HFFc6 (cell line): ENCODE measurements at places on chromosomes 13 and 19. TPM values are rescaled to one million over a fixed set of nuclear protein-coding genes. Genes with fewer than 3 reads are reported as not detected.

DNA sequence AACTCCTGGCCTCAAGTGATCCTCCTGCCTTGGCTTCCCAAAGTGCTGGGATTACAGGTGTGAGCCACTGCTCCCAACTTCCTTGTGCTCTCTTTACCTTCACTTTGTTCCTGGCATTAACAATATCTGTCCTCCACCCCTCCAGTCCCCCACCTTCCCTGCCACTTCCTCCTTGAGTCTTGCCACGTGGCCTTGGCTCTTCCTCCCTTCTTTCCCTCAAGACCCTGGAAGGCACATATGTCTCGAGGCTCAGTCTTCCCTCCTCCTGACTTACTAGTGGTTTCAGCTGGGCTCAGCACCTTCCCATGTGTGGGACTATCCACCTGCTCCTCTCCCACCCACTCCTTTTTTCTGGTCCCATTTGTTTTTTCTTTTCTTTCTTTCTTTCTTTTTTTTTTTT is 70.6 kb downstream of the IER2 start:
- no peak for DNase-seq
- H3K27ac ChIP-seq, result no peak overlapping the region
- peaks cover 16% of the 10 kb centered on the region for H3K27me3 ChIP-seq
- H3K4me3 ChIP-seq, result no peak overlapping the region

DNA sequence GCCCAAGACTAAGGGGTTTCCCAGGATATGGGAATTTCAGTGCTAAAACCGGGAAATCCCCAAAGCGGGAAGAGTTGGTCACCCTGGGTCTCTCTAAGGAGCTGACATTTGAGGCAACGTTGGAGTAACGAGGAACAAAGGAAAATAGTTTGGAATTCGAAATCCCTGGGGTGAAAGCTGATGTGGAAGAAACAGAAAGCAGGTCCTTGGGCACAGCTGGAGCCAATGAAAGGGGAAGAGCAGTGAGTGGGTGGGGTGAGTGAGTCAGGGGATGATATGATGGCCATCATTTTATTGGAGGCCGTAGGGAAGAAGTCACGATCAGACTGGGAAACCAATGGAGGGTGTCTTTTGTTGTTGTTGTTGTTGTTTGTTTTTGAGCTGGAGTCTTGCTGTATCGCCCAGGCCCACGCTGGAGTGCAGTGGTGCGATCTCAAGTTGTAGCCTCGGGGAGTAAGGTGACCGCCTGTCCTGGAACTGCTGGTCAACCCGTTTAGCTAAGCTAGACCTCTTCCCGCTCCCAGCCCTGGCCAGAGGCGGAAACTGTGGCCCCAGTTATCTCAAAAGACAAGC is 3.4 kb upstream of the RFX2 start:
- H3K27ac ChIP-seq, result no peak overlapping the region
- no peak overlapping the region for H3K4me3 ChIP-seq
- H3K36me3 ChIP-seq, result no peaks in the 10 kb centered on the region
- no peak for DNase-seq
- peaks cover 16% of the 10 kb centered on the region for H3K4me1 ChIP-seq
- peaks cover 3% of the 10 kb centered on the region for H3K27me3 ChIP-seq

DNA sequence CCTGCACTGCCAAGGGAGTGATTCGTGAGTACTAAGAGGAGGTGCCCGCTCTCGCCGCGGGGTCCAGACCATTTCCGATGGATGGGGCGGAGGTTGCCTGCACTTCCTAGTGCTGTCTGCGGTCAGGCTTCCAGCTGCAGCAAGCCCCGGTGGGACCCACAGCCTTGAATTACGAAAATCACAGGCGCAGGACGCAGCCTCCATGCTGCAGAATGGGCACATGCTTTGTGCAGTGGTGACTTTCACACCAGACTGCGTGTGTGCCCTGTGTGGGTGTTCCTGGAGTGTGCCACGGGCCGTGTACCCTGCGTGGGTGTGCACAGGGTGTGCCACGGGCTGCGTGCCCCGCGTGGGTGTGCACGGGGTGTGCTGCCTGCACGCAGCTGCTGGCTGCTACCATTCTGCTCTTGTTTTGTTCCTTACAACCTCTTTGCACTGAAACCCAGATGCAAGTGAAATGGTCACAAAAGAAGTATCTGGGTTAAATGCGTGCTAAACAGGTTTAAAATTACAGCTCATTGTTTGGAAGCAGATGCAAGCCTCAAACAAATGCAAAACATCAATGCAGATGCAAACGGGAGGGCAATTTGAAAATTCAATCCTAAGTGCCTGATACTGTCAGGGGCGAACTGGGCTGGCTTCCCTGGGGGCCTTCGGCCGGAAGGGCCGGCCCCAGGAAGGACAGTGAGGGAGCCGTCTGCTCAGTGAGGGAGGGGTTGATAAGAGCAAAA is 221.2 kb upstream of the SOX1 start:
- no peaks in the 10 kb centered on the region for H3K36me3 ChIP-seq
- H3K4me3 ChIP-seq, result no peak overlapping the region
- no peak overlapping the region for H3K27ac ChIP-seq
- no peaks in the 10 kb centered on the region for H3K4me1 ChIP-seq
- H3K27me3 ChIP-seq, result no peaks in the 10 kb centered on the region; the same call in 1 of the 2 replicates
- no peak for DNase-seq

- peaks cover 36% of the 10 kb centered on the region for H3K36me3 ChIP-seq
- H3K4me3 ChIP-seq, result peak overlapping the region; percentile 20; the same call in 1 of the 2 replicates
- peaks cover 18% of the 10 kb centered on the region for H3K4me1 ChIP-seq
- peaks cover 12% of the 10 kb centered on the region for H3K27me3 ChIP-seq
- no peak overlapping the region; the same call in 1 of the 2 replicates for H3K27ac ChIP-seq
Observed at GRCh38 chr13:113848020-113848419, 15.9 kb downstream of the GAS6 start.

DNA sequence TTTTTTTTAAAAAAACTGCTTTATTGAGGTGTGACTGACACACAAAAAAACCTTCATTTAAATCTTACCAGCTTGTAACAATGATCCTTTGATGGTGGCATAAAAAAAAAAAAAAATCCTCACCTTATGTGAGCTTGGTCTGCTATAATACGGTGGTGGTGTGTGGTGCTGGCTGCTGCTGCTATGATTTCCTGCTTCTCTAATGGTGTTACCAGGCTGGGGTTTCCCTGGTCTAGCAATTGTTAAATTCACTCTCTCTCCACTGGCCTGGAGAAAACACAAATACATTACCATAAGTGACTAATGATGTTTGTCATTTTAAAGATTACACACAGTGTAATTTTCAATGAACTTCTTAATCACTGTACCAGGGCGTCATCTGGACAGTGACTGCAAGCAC is 60.6 kb downstream of the LNX2 start:
- no peak for DNase-seq
- H3K27ac ChIP-seq, result no peak overlapping the region
- H3K4me1 ChIP-seq, result no peaks in the 10 kb centered on the region
- no peaks in the 10 kb centered on the region for H3K27me3 ChIP-seq
- H3K4me3 ChIP-seq, result no peak overlapping the region

Gene CYP4F2
- total RNA-seq, result not detected in 3 replicates

Gene CGB8
- 0.42 to 3.7 TPM (median 0.72 TPM) in 3 replicates for total RNA-seq

Gene LGALS14
- not detected in 3 replicates for total RNA-seq

Gene ARRDC5
- not detected in 3 replicates for total RNA-seq

Gene ZNF836
- 4.0 to 5.9 TPM (median 4.3 TPM) in 3 replicates for total RNA-seq
